ENCODE measurements at places on chromosomes 6 and 20.

DNA sequence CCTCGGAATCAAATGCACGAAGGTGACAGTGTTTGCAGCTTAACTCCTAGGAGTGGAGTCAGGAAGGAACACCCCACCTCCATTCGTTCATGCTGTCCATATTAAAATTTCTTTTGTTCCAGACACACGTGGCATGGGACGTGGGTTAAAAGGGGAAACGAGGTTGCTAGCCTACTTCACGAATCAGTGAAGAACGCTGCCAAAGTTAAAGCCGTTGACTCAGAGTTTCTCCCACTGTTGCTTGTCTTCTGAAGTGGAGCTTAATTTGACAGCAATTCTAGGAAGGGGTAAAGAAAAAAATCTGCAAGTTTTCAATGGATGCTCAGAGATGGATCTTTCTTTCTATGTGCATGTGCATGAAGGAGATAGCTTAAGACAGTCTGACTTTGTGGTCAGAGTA, 499.1 kb downstream of the CD83 start:
- no peak for DNase-seq

- DNase-seq, result no peak
These were observed 8.8 kb downstream of the CDH4 start for GRCh38 chr20:61260905-61261304.

- no peak for DNase-seq
These were observed 15.2 kb downstream of the CHMP4B start for GRCh38 chr20:33826270-33826897.

DNA sequence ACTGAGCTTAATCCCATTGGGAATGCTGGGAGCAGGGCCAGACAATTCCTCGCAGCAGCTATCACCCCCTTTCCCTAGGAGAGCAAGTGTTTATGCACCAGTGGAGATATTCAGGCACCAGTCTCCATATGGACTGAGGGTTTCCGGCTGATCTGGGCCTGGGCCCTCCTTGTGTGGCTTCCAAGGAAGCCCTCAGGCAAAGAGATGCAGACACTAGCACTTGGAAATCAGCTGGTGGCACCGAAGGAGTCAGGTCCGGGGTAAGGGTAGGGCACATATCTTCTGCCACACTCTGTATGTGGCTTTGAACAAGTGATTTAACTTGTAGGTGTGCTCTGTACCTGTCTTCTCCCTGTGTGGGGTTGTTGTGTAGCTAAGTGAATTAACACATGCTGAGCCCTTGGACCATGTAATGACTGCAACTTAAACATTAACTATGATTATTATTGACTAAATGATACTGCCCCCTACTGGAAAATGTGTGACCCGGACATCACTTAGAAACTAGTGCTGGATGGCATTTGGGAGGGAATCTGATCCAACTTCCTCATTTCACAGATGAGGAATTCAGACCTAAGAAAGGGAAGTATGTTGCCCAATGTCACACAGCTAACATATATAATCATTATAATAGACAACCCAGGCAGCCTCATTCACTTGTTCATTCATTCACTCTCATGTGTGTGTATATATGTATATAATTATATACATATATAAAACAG, 19.3 kb upstream of the WFDC2 start:
- DNase-seq, result peak; percentile 30

GRCh38 chr20:25249198-25249931, 1.5 kb downstream of the PYGB start:
- DNase-seq, result no peak

DNA sequence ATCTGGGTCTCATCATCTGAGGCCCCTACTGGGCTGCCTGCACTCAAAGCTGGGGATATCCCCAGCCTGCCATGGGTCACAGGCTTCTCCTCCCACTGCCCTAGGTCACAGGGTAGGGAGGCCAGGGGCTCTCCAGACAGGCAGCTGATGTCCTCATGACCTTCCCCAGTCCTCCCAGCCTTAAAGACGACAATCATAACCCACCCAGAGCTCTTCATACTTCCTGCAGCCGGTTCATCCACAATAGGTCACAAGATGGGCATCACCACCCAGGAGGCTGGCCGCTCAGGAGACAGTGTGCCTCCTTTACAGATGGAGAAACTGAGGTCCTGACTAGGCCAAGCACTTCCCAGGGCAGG, 15.2 kb downstream of the TFEB start:
- no peak for DNase-seq

- no peak for DNase-seq
These were observed 78.1 kb downstream of the PPP1R3G start for GRCh38 chr6:5163247-5163646.

GRCh38 chr20:3407771-3408637, 535 bp upstream of the DNAAF9 start:
- DNase-seq, result peak; percentile 77

- DNase-seq, result no peak
These were observed 246.0 kb downstream of the PHACTR1 start for GRCh38 chr6:12962529-12962928.

DNA sequence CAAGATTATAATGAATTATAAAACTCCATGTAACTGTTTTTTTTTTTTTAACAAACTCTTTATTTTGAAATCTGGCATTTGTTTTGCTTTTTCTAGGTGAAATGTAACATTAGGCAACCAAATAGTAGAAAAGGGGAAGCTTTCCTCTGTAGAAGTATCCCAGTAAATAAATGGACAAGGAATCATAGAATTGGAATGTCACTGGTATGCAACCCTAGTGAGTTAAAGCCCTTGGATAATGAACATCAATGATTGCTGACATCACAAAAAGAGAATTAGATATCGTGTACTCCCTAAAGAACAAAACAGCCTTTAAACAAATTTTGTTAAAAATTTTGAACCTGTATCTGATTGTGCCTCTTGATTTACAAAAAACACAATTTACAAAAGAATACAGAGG, 93.9 kb upstream of the OGFRL1 start:
- no peak for DNase-seq

GRCh38 chr6:170437719-170438401, 115.2 kb downstream of the PSMB1 start:
- DNase-seq, result no peak

DNA sequence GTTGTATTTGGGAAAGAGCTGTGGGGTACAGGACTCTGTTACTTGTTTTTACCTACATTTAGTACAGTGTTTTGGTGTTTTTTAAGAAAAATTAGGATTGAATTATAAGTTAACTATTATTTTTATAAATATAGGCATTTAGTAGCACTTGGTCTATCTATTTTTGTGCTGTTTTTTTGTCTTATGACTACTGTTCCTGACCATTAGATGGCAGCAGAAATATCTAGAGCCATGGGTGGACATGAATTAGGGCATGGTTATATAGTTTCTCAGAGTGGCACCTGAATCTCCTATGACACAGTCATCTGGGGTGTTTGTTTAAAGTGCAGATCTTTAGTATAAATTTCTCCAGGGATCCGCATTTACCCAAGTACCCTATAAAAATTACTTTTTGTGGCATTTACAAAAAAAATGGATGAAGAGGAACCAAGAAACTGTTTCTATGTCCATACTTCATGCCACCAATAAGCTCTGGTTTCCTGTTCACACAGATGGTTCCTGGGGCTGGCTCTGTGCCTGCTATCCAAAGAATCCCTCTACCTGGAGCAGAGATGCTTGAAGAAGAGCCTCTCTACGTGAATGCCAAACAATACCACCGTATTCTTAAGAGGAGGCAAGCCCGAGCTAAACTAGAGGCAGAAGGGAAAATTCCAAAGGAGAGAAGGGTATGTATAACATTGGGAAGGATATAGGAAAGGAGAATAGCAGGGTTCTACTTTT, 19.8 kb downstream of the NFYA start:
- peak; percentile 28 for DNase-seq

- no peak for DNase-seq
These were observed 129.0 kb downstream of the SULF2 start for GRCh38 chr20:47656318-47656717.

DNA sequence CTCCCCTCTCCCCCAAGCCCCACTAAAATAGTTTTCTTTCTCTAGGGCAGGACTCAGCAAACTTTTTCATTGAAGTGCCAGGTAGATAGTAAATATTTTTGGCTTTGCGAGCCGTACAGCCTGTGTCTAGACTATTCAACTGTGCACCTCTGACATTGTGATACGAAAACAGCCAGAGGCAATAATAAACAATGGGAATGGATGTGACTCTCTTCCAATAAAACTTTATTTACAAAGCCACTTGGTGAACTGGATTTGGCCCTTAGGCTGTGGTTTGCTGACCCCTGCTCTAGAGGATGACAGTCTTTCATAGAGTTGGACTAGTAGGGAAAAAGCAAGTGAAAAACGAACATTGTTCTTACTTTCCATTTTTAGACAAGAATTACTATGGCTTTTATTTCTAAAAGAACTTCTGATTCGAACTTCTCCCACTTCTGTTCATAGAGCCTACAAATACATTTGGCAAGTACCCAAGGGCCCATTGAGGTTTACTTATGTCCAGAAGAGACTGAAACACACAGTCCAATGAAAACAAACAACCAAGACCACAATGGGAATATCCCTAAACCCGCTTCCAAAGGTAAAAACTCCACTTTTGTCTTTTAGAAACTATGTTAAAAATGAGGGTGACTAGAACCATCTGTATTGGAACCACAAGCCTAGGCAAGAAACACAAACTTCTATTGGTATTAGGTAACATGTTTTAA, 46.4 kb upstream of the CDKAL1 start:
- no peak for DNase-seq

DNA sequence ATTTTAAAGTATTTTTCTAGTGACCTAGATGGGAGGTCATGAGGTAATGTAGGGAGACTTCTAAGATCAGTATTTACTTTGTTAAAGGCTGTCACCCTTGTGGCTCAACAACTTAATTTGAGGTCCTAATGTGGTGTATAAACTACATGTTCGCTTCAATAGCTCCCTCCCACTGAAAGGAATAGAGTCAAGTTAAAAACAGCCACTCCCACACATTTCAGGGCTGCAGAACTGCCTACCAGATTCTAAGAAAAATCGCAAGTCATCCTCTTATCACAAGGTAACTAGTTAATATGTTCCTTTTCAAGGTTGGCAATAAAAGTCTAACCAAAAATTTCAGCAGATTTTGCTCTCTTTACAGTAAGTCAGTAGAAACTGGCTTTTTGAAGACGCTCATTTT, 15.1 kb downstream of the GSTA1 start:
- DNase-seq, result no peak

DNA sequence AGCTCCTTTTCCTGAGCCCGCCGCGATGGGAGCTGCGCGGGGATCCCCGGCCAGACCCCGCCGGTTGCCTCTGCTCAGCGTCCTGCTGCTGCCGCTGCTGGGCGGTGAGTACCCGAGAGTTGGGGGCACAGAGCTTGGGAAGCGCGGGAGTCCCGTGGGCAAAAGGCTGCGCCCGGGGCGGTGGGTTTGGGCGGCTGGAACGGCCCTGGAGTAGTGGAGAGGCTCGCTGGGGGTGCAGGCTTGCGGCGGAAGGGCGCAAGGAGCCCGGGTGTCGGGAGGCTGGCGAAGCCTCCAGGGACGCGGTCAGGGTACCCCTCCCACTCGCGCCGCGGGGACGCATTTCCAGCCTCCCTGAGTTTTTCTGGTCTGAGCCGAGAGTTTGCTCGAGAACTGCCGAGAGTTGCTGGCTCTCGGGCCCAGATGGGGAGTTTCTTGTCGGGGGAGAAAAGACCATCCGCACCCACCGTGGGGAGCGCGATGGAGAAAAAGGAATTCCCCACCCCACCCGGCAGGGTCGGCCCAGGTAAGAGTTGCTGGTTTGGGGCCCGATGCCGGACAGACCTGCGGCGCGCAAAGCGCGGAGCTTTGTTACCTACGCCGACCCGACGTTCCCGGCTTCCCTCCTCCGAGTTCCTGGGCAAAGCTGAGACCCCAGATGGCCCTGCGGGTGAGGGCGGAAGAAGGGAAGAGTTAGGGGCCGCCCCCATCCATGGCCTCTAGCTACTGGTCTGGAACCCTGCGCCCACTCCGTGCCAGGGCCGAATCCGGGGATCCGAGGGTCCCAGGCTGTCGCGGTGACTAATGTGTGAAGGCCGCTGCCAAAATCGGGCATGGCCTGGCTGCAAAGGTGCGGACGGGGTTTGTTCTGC, 584 bp downstream of the PTK7 start:
- DNase-seq, result no peak

DNA sequence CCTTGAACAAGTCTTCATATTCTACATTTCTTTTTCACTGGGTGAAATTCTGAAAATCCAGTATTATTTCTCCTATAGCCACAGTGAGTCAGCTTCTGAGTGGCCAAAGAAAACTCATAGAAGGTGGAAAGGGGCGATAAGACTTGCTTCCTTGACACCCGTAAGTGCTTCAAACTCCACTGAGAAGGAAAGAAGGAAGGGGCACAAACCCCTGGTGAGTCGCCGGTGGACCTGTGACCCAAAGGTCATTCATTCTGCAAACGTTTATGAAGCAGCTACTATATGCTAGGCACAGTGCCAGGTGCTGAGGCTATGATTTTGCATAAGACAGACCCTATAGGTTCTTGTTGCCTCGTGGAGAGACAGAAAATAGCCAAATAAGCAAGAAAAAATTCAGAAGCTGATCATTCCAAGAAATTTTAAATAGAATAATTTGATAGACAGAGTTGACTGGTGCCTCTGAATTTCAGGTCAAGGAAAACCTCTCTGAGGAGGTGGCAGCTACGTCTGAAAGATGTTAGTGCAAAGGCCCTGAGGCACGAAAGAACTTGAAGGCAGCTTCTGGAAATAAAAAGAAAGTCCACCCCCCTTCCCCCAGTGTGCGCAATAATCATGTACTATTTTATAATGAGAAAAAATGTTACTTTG, 118.2 kb downstream of the CD24 start:
- no peak for DNase-seq

DNA sequence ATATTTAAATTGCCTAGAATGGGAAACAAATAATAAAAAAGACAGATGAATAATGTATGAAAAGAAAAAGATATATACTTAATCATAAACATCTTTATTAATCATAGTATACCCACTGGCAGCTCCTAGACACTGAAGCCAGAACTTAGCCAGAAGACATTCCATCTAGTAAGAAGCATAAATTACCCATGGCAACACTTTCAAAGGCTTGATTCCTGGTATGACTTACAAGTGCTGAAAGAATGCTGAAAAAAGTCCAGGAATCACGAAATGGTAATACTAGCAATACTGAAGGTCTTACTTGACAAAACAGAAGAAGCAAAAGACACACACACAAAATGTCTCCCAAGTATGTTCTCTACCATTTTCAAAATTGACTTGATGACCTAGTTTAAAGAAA, 38.0 kb downstream of the RWDD2A start:
- no peak for DNase-seq

DNA sequence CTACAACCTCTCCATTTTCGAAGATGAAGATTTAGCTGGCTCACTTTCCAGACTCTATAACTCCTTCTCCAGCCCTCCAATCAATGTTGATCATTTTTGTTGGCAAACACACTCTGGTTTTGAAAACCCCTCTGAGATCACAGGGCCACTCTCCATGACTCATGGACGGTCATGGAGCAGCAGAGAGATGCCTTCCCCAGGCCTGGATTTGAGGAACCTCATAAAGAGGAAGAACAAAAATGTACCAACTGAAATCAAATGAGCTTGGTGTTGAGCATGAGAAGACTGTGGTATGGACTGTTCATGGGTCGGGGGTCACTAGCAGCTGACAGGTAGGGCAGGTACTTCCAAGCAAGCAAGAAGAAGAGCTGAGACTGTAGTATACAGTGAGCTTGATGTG, 112.8 kb upstream of the INSM1 start:
- DNase-seq, result peak; percentile 70
